ENCODE measurements at places on chromosomes 12 and 14.

DNA sequence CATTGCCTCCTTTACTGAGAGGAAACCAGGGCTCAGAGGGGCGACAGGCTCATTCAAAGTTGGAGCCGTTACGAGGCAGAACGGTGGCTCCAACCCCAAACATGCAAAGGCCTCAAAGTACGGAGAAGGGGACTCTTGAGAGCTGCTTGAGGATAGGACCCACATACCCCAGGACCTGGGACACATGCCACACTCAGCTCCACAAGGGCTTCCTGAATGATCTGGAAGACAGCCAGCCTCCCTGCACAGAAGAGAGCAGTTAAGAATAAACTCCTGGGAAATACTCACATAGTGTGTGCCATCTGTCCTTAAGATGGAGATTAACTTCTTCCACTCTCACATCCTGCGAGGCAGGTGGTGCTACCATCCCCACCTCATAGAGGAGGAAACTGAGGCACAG lies 26.6 kb upstream of the NXPH4 start:
- no peak for DNase-seq

GRCh38 chr12:106585105-106585520 lies 2.3 kb downstream of the RFX4 start:
- DNase-seq, result no peak

DNA sequence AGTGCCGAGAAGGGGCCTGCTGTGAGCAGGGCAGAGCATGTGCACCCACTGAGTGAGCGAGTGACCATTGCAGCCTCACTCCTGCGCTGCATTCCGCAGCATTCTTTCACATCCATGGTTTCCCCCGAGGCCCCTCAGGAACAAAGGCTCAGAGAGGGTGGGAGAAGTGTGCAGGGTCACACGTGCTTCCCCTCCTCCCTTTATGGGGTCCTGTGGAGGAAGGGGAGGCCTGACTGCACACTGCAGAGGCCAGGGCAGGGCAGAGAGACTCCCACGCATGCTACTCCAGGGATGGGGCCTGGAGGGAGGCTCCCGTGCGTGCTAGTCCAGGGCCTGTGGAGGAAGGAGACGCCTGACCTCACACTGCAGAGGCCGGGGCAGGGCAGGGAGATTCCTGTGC lies 63.2 kb downstream of the DIO3 start:
- DNase-seq, result no peak

GRCh38 chr14:50062438-50063085 lies 53.8 kb downstream of the VCPKMT start:
- DNase-seq, result no peak

DNA sequence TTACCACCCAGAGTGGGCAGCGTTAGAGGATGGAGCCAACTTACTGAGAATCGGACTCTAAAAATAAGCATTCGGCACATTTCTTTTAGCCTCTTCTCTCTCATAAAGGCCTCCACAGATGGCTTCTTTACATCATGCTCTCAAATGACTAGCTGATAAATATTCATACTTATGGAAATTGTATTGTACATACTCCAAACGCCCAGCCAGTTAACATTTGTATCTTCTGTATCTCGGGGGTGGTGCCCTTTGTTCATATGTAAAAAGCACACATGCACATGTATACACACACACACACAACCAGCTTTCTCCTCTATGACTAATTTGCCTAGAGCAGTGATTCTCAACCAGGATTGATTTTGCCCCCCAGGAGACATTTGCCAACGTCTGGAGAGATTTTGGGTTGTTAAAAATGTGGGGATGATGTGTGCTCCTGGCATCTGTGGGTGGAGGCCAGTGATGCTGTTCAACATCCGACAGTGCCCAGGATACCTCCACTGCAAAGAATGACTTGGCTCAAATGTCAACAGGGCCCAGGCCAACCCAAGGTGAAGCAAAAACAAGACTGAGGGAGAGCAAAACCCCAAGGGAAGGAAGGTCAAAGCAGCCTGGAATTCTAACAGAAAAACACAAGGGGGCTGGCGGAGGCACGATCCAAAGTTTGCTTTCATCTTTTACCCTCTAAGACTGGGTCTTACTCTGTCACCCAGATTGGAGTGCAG lies 15.2 kb upstream of the CDK2AP1 start:
- DNase-seq, result no peak

GRCh38 chr12:30021051-30021833 lies 237.5 kb upstream of the TMTC1 start:
- no peak for DNase-seq
